ENCODE measurements at places on chromosomes 6 and 20. TPM values are rescaled to one million over a fixed set of nuclear protein-coding genes. Genes with fewer than 3 reads are reported as not detected.

- no peaks in the 10 kb centered on the region for H3K4me1 ChIP-seq
- no peak overlapping the region for H3K27ac ChIP-seq
- H3K27me3 ChIP-seq: no peaks in the 10 kb centered on the region
- no peak for DNase-seq
- no peaks in the 10 kb centered on the region for H3K36me3 ChIP-seq
- no peak overlapping the region for H3K4me3 ChIP-seq
Measured at GRCh38 chr6:55528624-55529023, 50.4 kb downstream of the HMGCLL1 start.

UBD gene
- polyA plus RNA-seq: 4.2 TPM

DNA sequence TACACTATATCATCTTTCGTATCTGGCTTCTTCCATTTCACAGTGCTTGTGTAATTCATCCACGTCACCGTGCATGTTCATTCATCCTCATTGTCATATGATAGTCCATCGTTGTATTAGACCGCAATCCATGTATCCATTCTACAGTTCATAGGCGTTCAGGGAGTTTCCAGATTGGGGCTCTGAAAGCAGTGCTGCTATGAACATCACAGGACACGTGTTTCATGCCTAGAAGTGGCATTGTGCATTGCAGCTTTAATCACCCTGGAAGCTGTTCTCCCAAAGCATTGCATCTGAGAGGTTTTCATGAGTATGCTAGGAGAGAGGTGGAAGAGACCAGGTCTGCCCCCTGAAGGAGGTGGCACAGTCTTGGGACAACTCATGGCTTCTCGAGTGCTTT is 35.3 kb downstream of the BMP7 start:
- no peak overlapping the region for H3K27ac ChIP-seq
- DNase-seq: no peak
- no peaks in the 10 kb centered on the region for H3K27me3 ChIP-seq
- no peaks in the 10 kb centered on the region for H3K36me3 ChIP-seq
- no peak overlapping the region for H3K4me3 ChIP-seq
- no peaks in the 10 kb centered on the region for H3K4me1 ChIP-seq

- H3K27ac ChIP-seq: no peak overlapping the region
- H3K4me3 ChIP-seq: no peak overlapping the region
- no peaks in the 10 kb centered on the region for H3K36me3 ChIP-seq
Measured at GRCh38 chr6:169019727-169020491, 233.7 kb downstream of the THBS2 start.

DNA sequence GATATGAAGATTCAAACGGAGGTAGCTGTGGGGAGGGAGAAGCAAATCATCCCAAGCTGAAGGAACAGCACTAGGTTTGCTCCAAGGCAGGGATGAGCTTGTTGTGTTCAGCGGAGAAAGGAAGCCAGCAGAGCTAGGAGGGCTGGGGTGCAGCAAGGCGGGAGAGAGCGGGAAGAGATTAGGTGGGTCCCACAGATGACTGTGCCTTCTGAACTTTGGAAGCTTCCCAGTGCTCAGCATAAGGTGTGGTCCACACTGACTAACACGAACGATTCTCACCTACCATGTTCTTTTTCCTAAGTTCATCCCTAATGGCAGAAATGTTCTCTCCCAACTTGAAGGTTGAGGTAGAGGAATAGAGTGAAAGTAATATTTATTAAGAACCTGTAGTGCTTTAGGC is 1.2 kb downstream of the RAE1 start:
- no peak for DNase-seq
- H3K4me1 ChIP-seq: peaks cover 5% of the 10 kb centered on the region
- no peak overlapping the region for H3K27ac ChIP-seq
- no peak overlapping the region for H3K4me3 ChIP-seq
- H3K36me3 ChIP-seq: peaks cover 3% of the 10 kb centered on the region

GRCh38 chr20:44182135-44182765 is 4.7 kb downstream of the JPH2 start:
- no peak overlapping the region for H3K27ac ChIP-seq
- peaks cover 2% of the 10 kb centered on the region for H3K4me1 ChIP-seq
- no peak overlapping the region for H3K4me3 ChIP-seq
- DNase-seq: no peak
- no peaks in the 10 kb centered on the region for H3K36me3 ChIP-seq

- H3K27ac ChIP-seq: no peak overlapping the region
- no peaks in the 10 kb centered on the region for H3K27me3 ChIP-seq
- H3K36me3 ChIP-seq: no peaks in the 10 kb centered on the region
- DNase-seq: no peak
- H3K4me1 ChIP-seq: no peaks in the 10 kb centered on the region
- no peak overlapping the region for H3K4me3 ChIP-seq
Measured at GRCh38 chr20:24588725-24589340, 119.4 kb downstream of the SYNDIG1 start.

GRCh38 chr6:110617057-110617456 is 140.6 kb upstream of the SLC22A16 start:
- H3K4me3 ChIP-seq: no peak overlapping the region
- no peak overlapping the region for H3K27ac ChIP-seq
- no peak for DNase-seq
- H3K27me3 ChIP-seq: no peaks in the 10 kb centered on the region

SEC63 gene
- polyA plus RNA-seq: 45.2 TPM

DNA sequence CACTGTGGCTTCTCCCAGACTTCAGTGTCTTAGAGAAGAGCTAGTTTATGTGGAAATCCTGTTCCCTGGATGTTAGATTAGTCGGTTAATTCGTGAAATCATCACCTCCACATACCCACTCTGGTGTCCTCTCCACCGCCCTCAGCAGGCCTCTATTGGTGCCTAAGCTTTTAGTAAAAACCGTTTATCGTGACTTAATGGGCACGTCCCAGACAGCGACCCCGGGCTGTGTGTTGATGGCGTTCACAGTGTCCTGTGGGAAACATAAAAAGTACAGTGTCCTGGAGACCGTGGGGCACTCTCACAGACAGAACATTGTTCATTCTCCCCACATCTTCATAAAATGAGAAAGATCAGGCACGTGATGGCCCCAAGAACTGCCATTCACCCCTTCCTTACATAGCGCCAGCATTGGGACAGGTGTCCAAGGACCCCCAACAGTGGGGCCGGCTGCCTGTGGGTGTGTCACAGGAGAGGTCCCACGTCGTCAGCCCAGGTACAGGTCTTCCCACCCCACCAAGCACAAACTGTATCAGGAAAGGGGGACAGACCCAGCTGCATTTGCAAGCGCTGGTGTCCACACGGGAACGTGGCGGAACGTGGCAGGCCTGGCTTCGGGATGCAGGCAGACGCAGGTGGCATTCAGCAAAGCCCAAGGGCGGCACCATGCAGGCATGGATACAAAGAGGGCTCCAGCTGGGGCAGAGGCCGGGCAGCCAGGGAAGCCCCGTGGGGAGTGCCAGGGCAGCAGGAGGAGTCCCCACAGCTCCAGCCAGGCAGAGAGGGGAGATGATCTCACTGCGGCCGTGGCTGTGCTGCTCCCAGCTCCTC is 237.7 kb downstream of the DLL1 start:
- H3K4me1 ChIP-seq: no peaks in the 10 kb centered on the region
- no peaks in the 10 kb centered on the region for H3K27me3 ChIP-seq
- H3K27ac ChIP-seq: no peak overlapping the region
- no peak overlapping the region for H3K4me3 ChIP-seq
- H3K36me3 ChIP-seq: no peaks in the 10 kb centered on the region

DNA sequence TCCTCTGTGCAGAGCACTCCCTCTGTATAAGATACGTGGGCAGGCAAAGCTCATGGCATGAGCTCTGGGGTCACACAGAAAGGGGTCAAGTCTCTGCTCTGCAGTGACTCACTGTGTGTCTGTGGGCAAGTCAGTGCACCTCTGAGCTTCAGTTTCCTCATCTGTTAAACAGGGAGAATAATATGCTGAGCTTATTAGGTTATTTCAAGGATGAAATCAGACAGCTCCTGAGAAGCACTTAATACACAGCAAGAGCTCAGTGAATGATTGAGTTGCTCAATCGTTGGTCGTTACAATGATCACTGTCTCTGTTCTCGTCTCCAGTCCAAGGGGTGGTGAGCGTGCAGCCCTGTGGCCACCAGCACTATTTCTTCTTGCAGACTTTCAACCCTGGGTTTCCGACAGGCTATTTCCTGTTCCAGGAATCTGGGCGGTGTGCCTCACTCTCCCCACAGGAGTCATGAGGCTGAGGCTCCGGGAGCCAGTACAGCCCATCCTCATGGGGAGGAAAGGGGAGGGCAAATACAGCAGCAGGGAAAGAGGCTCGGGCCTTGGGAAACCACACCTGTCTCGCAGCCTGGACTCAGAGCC is 28.9 kb downstream of the KIAA1755 start:
- H3K27ac ChIP-seq: no peak overlapping the region
- no peak overlapping the region for H3K4me3 ChIP-seq
- DNase-seq: no peak
- H3K27me3 ChIP-seq: no peaks in the 10 kb centered on the region

- H3K4me1 ChIP-seq: peaks cover 21% of the 10 kb centered on the region
- no peaks in the 10 kb centered on the region for H3K36me3 ChIP-seq
- no peak for DNase-seq
- H3K27ac ChIP-seq: no peak overlapping the region
- no peaks in the 10 kb centered on the region for H3K27me3 ChIP-seq
- H3K4me3 ChIP-seq: no peak overlapping the region
Measured at GRCh38 chr6:169445661-169446581, 192.3 kb upstream of the THBS2 start.

LAMA2 gene
- polyA plus RNA-seq: 48.3 TPM

- H3K27ac ChIP-seq: no peak overlapping the region
- no peak overlapping the region for H3K4me3 ChIP-seq
- DNase-seq: no peak
- peaks cover 2% of the 10 kb centered on the region for H3K4me1 ChIP-seq
- no peaks in the 10 kb centered on the region for H3K36me3 ChIP-seq
Measured at GRCh38 chr20:53879048-53879684, 191.2 kb downstream of the BCAS1 start.

- H3K27ac ChIP-seq: no peak overlapping the region
- H3K27me3 ChIP-seq: no peaks in the 10 kb centered on the region
- no peaks in the 10 kb centered on the region for H3K36me3 ChIP-seq
Measured at GRCh38 chr20:33163856-33164762, 3.9 kb upstream of the BPIFA2 start.

CTAGE9 gene
- polyA plus RNA-seq: not detected

DNA sequence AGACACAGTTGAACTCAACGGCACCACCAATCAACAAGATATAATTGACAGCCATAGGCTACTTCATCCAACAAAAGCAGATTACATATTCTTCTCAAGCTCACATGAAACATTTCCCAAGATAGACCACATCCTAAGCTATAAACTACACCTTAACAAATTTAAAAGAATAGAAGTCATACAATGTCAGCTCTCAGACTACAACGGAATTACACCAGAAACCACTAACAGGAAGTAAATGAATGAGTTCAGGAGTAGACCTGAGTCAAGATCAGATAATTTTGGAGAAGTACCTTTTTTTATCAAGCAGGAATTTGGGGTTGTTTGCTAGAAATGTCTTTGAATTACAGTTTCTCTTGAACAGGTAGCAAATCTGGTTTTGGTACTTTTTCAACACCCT is 237.8 kb downstream of the TBX18 start:
- H3K4me3 ChIP-seq: no peak overlapping the region
- H3K27ac ChIP-seq: no peak overlapping the region
- DNase-seq: no peak

Data from ovary (tissue), 10 donors.